ENCODE measurements at places on chromosomes 1 and 21.
A peak's percentile ranks its signal among the peaks of the same experiment; 100 is the strongest.

DNA sequence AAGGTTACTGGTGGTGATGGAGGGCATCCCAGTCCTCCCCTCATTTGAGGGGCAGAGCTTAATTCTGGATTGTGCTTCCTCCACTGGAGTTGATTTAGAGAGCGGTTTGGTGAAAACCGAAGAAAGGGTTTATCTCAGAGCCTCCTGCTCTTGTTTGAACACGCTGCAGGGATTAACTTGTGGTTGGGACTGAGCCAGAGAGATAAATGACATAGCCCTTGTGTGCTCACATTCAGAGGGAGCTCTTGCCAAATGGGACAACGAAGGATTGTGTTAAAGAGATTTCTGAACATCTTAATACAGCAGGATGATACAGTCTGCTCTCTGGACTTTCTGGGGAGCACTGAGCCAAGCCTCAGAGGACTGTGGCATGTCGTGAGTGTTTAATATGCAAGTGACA is 308.2 kb downstream of the DISC1 start:
- no peak for DNase-seq

GRCh38 chr1:16088996-16089395 is 15.5 kb upstream of the FAM131C start:
- peak; percentile 26 for DNase-seq

DNA sequence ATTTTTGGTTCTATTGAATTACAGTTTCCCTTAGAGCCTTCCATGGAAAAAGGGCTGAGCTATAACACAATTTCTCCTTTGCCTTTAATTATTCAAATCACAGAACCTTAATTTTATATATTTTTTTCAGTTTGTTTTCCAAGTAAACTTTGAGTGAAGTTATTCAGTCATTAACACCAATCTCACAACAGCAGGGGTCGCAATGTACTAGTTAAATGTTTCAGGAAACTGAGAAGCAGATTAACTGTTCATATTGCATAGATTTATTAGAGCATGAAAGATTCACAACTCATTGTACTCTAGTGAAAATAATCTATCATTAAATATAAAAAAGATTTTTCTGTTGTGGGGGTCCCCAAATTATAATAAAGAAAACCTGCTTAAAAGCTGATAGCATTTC is 64.1 kb downstream of the KIFAP3 start:
- DNase-seq, result no peak

GRCh38 chr1:19024532-19024931 is 68.1 kb upstream of the IFFO2 start:
- no peak for DNase-seq

GRCh38 chr1:147721716-147722115 is 38.7 kb downstream of the GJA5 start:
- no peak for DNase-seq

DNA sequence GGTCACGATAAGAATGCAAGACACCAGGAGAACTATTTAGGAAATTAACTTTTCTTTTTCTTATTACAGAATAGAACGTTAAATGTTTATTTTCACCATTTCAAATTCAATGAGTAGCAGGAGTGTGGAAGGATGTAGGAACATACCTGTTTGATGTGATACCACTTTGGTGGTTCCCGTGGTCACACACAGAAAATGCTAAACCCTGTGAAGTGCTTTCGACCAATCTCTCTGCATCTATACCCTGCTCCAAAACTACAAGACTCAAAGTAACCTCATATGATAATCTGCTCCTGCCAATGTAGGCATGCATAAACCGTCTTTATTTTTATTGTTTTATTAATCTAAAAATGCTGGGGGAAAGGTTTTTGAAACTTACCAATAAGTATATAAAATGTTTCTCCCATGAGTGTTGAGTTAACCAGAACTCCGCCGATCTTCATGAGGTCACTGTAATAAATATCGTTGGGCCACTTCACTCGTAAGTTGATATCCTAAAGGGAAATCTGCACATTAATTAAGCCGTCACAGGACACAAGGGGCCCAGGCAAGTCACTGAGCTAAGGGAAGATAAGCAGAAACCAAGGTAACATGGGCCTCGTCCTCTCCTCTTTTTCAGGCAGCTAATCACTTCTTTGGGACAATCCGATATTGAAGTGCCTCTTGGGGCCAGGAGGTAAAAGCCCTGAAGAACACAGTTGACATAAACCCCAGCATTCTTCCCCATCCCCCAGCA is 60.6 kb downstream of the SIM2 start:
- no peak for DNase-seq

DNA sequence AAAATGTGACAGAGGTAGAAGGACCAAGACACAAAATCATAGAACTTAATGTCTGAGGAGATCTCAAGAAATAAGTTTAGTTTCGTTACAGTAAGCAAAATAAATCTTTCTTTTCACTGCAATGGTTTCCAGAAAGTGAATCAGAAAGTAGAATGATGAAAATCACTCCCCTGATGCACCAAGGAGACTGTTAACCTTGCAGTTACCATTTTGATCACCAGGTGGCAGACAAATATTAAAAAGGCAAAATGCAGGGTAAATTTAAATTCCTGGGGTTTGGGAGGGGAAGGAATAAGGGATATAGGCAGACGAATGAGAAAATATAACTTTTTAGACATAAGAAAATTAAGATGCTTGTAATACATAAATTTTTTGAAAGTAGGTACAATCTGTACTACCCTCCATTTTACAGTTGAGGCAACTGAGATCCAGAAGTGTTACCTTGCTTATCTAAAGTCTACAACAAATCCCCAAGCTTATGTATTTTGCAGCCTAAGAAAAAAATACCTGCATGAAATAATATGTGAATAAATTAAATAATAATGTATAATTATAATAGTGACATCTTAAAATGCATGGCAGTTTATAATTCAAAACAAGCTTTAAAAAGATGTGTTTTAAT is 253.2 kb downstream of the CRB1 start:
- no peak for DNase-seq

DNA sequence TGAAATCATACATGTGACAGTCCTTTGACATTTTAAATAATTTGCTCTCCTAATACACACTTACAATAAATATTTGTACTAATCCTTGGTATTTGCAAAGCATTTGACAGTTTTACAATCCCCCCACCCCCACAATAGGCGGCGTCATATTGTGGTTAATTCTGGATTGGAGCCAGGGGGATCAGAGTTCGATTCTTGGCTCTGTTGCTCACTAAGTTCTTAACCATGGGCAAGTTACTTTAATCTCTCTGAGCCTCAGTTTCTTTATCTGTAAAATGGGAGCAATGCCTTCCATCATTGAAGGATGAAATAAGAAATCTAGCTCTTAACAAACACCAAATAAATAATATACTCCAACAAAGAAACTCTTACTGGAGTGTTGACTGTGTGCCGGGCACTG is 23.8 kb downstream of the CACNA1S start:
- no peak for DNase-seq

- no peak for DNase-seq
Observed at GRCh38 chr21:28518630-28519029, 474.0 kb downstream of the LTN1 start.

GRCh38 chr1:116855191-116855619 is 54.5 kb upstream of the PTGFRN start:
- peak; percentile 81 for DNase-seq

DNA sequence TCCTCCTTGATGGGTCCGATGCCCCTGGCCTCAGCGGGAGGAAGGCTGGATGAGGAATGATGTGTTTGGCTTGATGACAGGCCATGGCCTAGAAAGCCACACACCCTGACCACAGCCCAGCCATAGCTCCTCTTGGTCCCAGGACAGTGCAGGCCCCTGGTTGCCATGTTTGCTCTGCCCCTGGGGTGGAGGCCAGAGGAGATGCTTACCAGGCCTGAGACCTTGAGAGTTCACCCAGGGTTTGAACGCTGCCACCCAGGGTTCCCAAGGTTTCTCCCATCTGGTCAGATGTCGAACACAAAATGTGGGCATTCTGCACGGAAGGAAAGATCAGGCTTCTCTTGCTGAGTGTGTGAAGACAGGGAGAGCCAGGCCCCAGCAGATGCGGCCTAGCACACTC is 2.6 kb downstream of the C1orf226 start:
- no peak for DNase-seq

GRCh38 chr1:55826381-55827080 is 611.4 kb upstream of the USP24 start:
- DNase-seq, result no peak

- DNase-seq, result no peak
Observed at GRCh38 chr1:188904201-188904600, 1573.5 kb downstream of the BRINP3 start.

GRCh38 chr1:99786751-99787501 is 20.5 kb upstream of the FRRS1 start:
- DNase-seq, result no peak

GRCh38 chr1:43747736-43748135 is 40.4 kb downstream of the ST3GAL3 start:
- DNase-seq, result no peak
